ENCODE measurements at places on chromosomes 6 and 20.
A peak's percentile ranks its signal among the peaks of the same experiment; 100 is the strongest.

GRCh38 chr6:47197682-47198640, 111.7 kb downstream of the TNFRSF21 start:
- no peak for DNase-seq

DNA sequence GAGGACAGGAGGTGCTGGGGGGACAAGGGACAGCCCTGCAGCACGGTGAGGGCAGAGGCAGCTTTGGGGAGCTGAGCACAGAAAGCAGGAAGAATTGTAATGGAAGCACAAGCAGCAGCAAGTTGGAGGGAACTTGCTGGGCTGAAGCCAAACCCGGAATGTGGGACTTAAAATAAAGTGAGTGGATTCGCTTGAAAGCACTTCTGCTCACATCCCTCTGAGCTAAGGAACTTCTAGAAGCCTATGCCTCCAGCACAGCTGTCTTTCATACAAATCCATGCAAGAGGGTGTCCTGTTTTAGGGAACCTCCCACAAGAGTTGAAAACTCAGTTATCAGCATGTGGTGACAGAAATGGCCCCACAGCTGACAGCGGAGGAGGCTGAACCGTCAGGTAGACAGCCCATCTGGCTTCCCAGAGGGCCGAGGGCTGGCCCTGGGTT, 71.4 kb upstream of the MLN start:
- no peak for DNase-seq

GRCh38 chr20:8002056-8002455, 17.5 kb downstream of the TMX4 start:
- peak; percentile 47 for DNase-seq

GRCh38 chr6:91415031-91415605, 828.2 kb upstream of the MAP3K7 start:
- DNase-seq, result no peak

- no peak for DNase-seq
Observed at GRCh38 chr6:37547564-37548061, 47.9 kb upstream of the CCDC167 start.

- DNase-seq, result no peak
Observed at GRCh38 chr6:11712760-11713159, 65.8 kb downstream of the ADTRP start.

- no peak for DNase-seq
Observed at GRCh38 chr6:129186988-129187387, 304.1 kb downstream of the LAMA2 start.

DNA sequence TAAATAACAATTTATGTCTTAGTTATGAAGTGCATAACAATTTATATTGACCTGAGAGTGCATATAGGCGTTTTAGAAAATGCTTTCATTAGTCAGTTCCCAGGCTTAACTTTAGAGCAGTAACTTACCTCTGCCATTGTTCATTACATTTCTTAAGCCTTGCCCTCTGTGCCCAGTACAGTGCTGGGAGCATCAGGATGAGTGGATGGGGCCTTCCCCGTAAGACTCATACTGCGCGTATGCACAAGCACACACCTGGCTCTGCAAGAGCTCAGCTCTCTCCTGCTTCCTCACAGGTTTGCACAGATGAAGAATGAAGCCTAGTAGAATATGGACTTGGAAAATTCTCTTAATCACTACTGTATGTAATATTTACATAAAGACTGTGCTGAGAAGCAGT, 125.0 kb downstream of the MAP3K4 start:
- DNase-seq, result no peak

DNA sequence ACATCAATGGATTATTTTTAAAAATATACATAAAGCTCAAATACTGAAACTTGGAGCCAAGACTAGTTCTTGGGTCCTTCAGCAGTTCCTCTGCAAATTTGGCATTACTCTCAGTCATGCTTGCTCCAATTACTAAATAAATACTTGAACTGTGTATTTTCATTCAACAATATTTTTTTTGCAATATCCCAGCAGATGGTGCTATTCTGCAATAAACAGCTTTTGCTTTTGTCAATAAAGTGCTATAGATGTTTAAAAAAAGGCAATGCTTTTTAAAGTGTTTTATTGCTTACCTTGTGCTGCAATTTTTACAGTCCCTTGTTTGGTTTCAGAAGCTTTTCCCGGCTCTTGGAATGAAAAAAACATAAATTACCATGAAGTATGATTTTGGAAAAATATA, 243.4 kb downstream of the TRDN start:
- DNase-seq, result peak; percentile 71

DNA sequence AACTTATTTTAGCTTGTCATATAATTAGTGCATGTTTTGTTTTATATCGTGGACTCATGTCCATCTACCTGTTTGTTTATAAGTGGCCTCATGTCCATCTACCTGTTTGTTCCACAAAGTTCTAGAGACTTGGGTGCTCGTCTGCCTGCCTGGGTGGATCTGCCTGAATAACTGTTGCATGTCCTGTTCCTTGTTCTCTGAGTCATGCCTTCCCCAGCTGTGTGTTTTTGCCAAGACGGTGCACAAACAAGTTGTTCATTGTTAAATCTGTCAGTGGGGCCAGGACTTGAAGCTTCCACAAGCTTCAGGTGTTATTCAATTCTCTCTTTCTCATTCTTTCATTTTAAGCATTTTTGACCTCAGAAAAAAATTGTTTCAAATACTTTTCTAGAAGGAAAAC, 358.0 kb upstream of the CITED2 start:
- no peak for DNase-seq

DNA sequence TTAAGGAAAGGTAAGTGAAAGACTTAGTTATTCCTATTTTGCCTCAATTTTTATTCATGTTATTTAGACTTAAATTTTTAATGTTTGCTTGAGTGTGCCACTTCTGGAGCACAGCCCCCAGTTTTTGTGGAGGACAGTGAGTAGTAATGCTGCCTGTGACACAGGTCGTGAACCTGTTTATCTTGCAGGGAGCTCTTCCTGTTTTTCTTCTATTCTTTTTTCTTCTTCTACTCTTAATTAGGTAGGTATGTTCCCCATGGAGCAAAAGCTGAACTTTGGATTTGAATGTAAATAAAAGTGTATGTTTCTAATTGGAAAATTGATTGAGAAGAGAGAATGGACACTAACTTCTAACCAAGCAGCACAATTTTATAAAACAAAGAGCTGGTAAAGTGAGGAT, 12.3 kb downstream of the SMPDL3A start:
- DNase-seq, result no peak

DNA sequence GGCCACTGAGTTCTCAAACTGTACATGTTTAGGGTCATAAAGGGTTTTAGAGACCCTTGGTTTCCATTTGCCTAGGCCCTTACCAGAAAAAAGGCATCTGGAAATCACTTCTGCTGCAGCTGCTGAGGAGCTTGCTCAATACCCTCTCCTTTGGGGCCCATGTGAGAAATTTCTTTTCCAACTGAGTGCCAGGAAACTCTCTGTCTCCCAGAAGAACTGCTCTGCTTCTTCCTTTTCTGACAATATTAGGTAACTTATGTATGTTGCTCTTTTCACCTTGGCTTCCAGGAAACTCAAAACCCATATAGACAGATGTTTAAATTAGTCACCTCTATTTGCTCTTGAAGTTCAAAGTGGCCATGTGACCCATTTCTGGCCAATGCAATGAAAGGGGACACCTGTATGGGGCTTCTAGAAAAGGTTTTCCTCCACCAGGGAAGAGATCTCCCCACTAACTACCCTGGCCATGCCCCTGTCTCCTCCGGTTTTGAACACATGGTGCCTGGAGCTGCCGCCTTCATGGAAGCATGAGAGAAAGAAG, 121.6 kb downstream of the PREX1 start:
- no peak for DNase-seq

- DNase-seq, result no peak
Observed at GRCh38 chr6:113758826-113759574, 98.1 kb upstream of the MARCKS start.

- no peak for DNase-seq
Observed at GRCh38 chr6:36999751-37000125, 5.7 kb upstream of the FGD2 start.

DNA sequence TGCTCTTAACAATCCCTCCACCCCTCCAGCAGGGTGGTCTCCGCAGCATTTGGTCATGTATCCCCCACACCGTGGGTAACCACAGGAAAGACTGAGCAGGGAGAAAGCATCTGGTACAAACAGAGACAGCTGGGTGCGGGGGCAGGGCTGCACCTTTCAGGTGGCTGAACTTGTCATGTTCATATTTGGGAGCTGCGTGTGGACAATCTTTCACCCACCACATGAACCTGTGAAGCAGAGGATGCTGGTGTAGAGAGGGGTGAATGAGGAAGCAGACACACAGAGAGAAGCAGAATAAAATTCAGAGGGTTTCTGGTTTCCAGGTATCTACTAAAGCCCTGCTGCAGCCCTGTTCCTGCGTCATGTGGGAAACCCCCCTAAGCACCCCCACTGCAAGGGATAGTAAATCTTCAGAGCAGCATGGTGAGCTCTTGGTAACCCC, 8.9 kb downstream of the GFOD1 start:
- DNase-seq, result no peak

DNA sequence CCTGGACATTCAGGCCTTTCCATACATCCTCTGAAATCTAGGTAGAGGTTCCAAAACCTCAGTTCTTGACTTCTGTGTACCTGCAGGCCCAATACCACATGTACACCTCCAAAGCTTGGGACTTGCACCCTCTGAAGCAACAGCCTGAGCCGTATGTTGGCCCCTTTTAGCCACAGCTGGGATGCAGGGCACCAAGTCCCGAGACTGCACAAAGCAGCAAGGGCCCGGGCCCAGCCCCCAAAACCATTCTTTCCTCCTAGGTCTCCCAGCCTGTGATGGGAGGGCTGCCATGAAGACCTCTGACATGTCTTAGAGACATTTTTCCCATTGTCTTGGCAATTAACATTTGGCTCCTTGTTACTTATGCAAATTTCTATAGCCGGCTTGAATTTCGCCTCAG, 107.4 kb upstream of the FRMD1 start:
- DNase-seq, result no peak

- DNase-seq, result no peak
Observed at GRCh38 chr6:156065849-156066248, 610.2 kb upstream of the NOX3 start.

- peak; percentile 28 for DNase-seq
Observed at GRCh38 chr6:124420116-124420840, 542.0 kb upstream of the RNF217 start.

GRCh38 chr20:24686156-24686555, 216.7 kb downstream of the SYNDIG1 start:
- no peak for DNase-seq

DNA sequence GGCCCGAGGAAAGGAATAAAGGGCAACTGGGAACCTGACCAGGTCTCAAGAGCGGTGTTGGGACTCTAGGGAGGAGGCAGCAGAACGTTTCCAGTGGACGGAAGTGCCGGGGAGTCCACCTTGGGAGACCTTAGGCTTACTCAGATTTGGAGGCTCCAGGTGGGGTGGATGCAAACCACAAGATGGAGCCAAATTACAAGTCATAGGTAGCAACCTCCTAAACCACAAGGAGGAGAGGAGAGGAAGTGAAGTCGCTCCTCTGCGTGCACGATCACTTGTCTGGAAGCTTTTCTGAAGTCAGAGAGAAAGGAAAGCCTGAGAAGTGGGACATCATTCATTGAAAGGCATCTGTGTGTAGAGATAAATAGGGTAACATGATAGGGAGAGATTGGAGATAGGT, 9.3 kb downstream of the HLA-DOA start:
- no peak for DNase-seq

DNA sequence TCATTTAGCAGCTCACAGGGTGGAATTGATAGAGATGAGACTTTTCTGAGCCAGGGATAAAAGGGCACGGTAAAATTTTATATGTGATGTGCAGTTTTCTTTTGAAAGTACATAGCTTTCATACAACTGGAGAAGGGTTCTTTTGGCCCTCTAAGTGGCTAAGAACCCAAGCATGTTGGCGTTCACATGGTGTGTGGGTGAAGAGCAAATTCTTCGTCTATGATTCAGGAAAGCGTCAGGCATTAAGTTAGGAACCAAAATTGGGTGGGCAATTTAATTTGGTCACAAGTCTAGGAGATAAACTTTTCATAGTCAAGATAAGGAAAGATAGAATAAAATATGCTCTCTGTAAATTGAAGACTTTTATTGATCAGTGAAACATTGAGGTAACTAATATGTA, 153.9 kb downstream of the UTRN start:
- DNase-seq, result no peak

DNA sequence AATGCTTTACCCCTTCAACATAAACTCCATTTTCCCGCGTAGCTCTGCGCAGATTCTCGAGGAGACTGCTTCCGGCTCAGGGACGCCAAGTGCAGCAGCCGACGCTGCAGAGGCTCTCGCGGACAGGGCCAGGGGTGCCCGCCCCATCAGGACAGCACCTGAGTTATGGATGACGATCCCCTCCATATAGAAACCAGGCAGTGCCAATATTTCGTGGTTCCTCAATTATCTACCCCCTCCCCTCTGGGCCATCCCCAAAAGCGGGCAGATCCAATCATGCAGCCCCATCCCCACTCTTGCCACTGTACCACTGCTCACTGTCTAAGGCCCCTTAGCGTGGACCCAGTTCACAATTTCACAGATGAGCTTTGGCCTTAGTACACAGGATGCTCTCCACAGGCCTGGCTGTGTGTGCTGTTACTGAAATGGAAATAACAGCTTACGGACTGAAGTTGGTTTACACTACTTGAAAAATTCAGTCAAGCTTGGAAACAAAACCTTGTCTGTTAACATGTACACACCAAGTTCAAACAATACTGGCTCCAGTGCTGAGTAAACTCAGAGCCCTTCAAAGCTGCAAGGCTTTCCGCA, 74.5 kb downstream of the DACT2 start:
- no peak for DNase-seq

DNA sequence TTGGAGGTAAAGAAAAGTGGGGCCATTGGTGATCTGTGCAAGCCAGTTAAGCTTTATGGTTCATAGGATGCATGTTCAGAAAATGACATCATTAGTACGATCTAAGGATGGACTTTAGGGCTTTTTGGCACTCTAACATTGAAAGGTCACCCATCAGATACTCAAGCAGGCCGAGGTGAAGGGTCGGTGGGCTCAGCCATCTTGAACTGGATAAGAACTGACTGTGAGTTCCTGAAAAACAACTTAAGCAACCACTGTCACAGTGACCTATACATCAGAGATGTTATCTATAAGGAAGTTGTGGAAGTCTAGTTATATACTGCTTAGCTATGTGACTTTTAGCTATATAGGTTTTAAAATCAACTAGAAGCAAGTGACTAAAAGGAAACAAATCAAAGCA, 13.0 kb upstream of the ITCH start:
- no peak for DNase-seq

- DNase-seq, result no peak
Observed at GRCh38 chr20:16711661-16712258, 18.1 kb upstream of the SNRPB2 start.

DNA sequence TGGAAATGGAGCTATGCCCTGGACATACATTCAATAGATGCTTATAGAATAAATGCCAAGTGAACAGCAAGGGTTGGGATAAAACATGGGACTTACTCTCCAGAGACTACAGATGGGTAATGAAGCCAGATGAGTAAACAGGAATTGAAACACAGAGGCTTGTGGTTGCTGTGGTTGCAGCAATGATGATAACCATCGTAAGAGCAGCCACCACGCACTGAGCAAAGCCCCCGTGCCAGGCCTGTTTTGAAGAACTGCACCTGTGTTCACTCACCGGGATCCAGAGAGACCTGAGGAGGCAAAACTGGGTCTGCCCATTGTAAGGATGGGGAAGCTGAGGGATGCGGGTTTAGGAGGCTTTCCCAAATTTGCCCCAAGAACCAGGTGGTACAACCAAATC, 431.1 kb upstream of the CDH4 start:
- no peak for DNase-seq

GRCh38 chr20:20334489-20334888, 33.4 kb upstream of the INSM1 start:
- DNase-seq, result no peak

- no peak for DNase-seq
Observed at GRCh38 chr6:74357321-74357720, 661.3 kb downstream of the CD109 start.
